ENCODE measurements at places on chromosomes 1 and 21.
A peak's percentile ranks its signal among the peaks of the same experiment; 100 is the strongest.

- DNase-seq = no peak
Measured at GRCh38 chr1:179380299-179380698, 14.5 kb downstream of the AXDND1 start.

DNA sequence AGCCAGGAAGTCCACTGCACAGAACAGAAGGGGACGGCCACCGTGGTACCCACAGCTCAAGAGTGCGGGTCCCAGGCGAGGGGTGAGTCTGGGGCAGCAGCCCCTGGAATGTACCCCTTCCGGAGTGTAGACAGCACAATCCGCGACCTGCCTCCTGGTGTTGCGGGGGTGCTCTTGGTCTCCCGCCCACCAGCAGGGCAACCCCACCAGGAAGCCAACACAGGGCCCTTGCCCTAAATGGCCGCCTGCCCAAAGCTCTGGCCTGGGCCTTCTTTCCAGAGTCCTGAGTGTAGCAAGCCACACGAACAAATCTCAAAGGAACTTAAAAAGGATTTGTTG, 1.1 kb upstream of the SLC19A1 start:
- no peak for DNase-seq

DNA sequence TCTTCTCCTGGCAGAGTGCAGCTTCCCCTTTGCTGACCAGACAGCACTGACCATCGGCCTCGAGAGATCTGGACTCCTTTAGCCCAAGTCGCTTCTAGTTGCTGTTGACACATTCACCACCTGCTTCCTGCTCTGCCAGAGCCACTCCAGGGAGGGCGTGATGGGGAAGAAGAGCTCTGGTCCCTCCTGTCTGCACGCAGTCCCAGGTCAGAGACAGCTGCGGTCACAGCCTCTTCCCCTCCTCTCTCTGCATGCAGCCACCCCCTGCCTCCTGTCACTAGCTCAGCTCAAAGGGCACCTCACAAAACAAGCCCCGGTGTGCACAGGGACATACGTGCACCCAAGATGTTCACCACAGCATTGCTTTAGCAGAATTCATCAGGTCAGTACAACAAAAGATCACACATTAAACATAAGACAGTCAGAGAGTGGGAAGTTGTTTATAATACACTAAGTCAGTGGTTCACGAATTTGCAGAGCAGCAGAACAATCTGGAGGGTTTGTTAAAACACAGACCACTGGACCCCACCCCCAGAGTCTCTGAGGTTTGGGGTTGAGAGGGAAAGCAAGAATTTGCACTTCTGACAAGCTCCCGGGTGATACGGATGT, 132.9 kb downstream of the SYF2 start:
- DNase-seq = peak; percentile 43

DNA sequence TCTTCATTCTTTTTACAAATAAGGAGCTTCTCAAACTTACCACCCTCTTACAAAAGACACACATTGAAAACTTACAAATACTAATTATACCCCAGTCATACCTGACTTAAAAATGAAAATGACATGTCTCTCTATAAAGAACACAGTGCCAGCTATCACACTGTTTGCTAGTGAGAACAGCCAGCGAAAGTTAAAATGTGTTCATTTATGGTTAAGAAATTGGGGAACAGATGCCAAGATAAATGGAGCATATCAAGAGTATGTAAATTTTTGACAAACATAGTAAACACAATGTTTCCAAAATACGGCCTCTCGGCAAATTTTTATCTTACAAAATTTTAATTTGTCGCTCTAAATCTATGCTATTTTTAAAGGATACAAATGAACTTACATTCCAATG, 1422.9 kb downstream of the KCNT2 start:
- DNase-seq = no peak

DNA sequence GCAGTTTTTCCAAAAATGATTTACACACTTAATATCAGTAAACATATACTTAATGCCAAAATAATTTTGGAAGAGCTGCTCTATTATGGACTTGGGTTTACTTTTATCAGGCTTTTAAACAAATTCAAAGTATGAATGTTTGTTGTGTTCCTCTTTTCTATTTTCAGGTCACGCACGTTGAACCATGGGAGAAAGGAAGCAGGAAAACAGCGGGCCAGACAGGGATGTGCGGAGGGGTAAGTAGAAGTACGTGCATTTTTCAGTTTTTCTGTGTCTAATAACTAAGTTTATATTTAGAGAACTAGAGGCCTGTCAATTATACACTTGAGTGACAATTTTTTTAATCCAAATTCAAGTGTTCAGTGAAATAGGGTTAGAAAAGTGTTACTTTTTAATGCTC, 3.4 kb downstream of the PRPF38B start:
- no peak for DNase-seq

- no peak for DNase-seq
Measured at GRCh38 chr1:40899230-40899870, 37.2 kb upstream of the CITED4 start.

GRCh38 chr21:45186709-45187108, 101.0 kb downstream of the POFUT2 start:
- no peak for DNase-seq

DNA sequence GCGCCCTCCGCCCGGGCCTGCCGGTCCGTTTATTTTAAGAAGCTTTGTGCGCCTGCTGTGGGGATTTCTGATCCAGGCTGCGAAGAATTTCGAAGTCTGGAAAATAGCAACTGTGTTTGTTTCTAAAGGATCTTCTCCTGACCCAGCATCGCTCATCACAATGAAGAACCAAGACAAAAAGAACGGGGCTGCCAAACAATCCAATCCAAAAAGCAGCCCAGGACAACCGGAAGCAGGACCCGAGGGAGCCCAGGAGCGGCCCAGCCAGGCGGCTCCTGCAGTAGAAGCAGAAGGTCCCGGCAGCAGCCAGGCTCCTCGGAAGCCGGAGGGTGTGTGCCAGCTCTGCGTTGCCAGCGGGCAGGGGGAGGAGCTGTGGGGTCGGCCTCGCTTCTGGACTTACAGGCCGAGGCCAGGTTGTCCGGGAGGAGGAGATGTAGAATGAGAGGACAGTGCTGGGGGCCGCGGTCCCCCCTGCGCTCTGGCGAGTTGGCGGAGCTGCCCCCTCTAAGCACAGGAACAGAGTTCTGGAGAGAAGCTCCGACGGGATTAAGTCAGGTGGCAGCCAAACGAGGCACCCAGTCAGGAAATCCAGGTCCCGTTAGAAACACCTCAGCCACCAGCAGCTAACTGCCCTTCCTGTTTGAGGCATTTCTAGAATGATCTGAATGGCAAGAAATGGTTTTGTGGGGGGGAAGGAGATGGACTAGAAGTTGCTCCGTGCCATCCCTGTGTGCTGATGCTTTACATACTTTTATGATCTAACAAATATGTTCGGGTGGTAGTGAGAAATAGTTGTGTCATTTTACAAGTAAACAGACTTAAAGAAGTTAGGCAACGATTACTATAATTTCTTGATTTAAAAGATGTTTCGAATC, 948 bp downstream of the TXLNA start:
- peak; percentile 26 for DNase-seq

DNA sequence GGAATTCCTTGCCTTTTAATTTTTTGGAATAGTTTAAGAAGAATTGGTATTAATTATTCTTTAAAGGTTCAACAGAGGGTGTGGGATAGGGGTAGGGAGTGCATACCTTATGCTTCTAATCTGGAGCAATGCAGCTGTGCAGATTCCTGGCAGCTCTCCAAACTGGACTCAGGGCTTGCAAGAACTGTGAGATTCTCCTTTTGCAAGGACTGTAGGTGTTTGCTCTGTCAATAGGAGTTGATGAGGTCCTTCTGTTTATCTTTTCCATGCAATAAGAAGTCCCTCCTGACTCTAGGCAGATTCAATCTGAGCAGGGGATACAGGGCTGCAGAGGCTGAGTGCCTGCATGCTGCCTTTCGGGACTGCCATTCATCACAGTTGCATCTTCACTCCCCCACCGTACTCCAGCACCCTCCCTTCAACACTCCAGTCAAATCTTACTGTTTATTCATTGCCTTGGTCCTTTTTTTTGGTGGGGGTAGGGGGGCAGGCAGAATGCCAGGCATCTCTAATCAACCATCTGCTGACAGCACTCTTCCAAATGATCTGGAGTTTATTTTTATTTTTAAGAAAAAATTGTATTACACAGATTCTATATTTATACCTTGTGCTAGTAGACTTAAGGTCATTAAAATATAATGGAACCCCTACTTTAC, 122.3 kb downstream of the DISC1 start:
- DNase-seq = no peak

- no peak for DNase-seq
Measured at GRCh38 chr21:40706176-40706575, 140.8 kb downstream of the DSCAM start.

- DNase-seq = no peak
Measured at GRCh38 chr1:112938210-112938609, 17.8 kb downstream of the SLC16A1 start.

- no peak for DNase-seq
Measured at GRCh38 chr1:78561856-78562255, 58.4 kb upstream of the IFI44L start.

DNA sequence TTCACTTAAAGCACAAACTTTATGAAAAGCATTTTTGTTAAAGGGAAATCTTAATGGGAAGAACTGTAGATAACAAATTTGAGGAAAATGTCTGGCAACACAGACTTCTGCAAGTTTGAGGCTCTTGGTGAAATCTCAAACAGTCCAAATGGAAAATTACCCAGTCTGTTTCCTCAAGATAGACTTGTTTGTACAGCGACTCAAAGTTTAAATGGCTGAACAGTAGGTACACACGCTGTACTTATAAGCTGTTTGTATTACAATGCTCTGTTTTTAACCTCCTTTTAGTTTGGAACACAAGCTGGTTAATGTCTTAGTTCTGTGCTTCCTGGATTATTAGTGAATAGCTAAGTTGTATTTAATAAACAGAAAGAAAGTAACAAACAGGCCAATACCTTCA, 217.1 kb downstream of the NFIA start:
- DNase-seq = no peak

GRCh38 chr1:247681288-247681897, 1.9 kb upstream of the OR13G1 start:
- DNase-seq = no peak

DNA sequence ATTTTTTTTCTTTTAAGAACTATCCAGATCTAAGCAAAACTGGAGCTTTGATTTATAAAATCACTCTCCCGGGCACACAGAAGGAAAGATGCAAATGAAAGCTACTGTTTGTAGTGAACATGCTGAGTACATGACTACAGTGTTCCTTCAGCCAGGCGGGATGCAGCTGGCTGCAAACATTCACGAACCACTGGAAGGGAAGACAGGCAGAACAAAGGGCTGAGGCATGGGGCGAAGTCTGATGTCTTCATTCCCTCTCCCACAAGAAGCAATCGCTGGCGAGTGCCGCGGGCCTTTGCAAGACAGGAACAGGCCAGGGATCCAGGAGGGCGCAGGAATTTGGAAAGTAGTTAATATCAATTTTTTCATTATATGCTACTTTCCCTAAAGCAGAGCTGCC, 257.9 kb upstream of the AJAP1 start:
- DNase-seq = no peak

- no peak for DNase-seq
Measured at GRCh38 chr1:56797065-56797685, 22.0 kb downstream of the FYB2 start.

DNA sequence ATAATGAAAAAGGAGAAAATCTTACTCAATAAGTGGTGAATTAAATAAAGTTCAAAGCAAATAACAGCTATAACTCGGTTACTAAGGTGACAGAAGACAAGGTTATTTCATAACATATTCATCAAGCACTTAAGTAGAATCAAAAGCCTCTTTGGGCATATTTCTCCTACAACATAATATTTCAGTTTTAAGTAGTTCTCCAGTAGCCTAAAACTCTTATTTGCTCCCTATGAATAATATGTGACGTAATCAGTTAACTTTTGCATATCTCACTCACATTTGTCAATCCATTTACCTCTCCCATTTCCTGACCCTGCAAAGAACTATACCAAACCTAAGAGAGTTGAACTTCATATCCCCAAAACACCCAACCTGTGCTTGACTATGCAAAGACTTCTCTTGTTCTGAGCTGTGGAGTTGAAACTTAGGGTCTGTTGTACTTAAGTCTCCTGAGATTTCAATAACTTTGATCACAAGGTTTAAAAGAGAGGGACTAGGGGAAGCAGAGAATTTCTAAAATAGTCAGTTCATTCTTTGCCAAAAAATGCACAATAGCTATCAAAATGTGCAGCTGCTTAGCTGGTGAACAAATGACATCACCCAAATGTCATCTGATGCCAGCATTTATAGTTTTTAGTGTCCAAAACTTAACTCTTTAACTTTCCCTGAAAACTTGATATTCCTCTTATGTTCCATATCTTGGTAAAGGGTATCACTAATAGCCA, 37.2 kb downstream of the TTLL7 start:
- no peak for DNase-seq

DNA sequence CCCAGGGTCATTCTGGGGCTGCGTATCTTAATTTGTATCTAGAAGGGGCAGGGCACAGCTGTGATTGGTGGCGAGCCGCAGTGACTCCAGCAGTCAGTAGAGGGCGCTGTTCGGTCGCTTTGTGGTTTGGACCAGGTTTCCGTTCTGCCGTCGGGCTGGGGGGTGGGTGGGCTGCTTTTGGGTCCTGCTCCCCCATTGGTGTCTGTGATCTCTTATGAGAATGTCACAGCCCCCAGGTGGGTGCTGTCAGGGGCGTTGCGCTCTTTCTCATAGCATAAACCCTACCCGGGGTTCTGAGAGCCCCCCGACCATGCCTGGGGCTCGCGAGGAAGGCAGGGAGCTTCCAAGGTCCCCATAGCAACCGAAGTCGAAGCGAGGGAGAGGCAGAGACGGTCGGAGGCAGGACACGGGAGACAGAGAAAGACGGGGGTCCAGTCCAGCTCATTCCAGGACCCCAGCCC, 5.4 kb downstream of the TFF3 start:
- peak; percentile 59 for DNase-seq

- DNase-seq = no peak
Measured at GRCh38 chr1:34688006-34688741, 66.7 kb upstream of the GJB5 start.

- no peak for DNase-seq
Measured at GRCh38 chr1:232574889-232575762, 54.8 kb downstream of the SIPA1L2 start.

DNA sequence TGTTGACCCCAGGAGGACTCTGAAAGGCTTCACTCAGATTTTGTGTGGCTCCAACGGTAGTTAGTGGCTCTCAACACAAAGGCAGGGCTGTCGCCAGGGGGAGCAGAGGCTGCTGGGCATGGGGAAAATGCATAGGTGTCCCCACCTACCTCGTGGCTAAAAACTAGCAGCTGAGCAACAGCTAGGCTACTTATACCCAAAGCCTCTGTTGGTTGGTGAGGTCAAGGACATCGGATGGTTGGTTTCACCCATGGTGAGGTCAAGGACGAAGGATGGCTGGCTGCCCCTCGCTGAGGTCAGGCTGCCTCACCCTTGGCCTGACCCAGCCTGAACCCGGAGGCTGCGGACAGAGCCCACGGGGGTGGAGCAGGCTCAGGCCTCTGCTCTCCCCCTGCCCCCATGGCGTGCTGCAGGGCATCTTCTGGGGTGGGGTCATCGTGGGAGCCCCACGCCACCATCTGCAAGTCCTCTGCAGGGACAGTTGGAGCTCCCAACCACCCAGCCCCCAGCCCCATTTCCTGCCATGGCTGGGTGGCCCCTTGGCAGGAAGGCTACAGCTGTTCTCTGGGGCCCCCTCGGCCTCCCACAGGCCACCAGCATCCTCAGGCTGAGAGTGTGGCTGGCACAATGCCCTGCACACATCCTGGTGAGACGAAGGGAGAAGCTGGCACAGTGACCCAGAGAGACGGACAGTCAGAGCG, 8.5 kb upstream of the GNB1 start:
- DNase-seq = no peak

- no peak for DNase-seq
Measured at GRCh38 chr1:2018217-2019171, 651 bp upstream of the GABRD start.

Measured in CD4-positive, alpha-beta T cell treated with Interleukin-15 for 1 hour (primary cell).